ENCODE measurements at places on chromosomes 12 and 14. TPM values are rescaled to one million over a fixed set of nuclear protein-coding genes. Genes with fewer than 3 reads are reported as not detected.

Gene ZNF641
- polyA plus RNA-seq: 18.5 TPM

Gene CELA1
- polyA plus RNA-seq: not detected

Gene NGB
- not detected for polyA plus RNA-seq

Gene BMAL2
- polyA plus RNA-seq: 1.4 TPM

Gene FRMD6
- polyA plus RNA-seq: 22.6 TPM

Gene SPIC
- not detected for polyA plus RNA-seq

All from forelimb muscle (tissue), 1 donor.